Renal cortical epithelial cell (primary cell): ENCODE measurements at places on chromosomes 4 and X. TPM values are rescaled to one million over a fixed set of nuclear protein-coding genes. Genes with fewer than 3 reads are reported as not detected.

DNA sequence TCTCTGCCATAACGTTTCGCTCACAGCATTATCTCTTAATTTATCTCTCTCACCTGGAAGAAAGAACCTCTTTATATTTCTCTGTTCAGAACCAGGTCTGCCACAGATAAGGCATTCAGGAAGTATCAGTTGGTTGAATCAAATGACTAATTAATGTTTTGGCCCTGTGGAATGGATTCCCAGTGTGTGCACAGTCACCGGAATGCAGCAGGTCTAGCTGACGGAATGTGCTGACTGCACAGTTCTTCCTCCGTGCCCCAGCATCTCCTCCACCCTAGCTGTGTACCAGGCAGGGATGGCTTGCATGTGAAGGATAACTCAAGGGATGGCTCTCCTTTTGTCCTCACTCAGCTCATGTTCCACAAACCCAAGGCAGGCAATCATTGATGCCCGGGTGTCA, 141.8 kb upstream of the MSX1 start:
- DNase-seq: peak; percentile 3

GRCh38 chrX:120790552-120790951, 85.1 kb downstream of the CT47B1 start:
- no peak for DNase-seq

DNA sequence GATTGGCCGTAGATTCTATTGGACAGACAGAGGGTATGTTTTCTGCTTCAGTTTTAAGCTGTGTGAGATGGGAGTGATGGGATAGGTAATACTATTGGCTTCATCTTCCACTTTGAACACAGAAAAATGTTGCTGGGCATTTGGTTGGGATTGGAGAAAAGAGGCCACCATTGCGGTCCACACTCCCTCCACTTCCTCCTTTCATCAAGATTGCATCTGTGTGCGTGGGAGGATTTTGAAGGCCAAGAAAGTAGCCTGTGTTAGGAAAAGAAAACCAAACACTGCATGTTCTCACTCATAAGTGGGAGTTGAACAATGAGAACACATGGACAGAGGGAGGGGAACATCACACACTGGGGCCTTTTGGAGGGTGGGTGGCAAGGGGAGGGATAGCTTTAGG, 56.4 kb downstream of the EGF start:
- no peak for DNase-seq

GRCh38 chr4:164081801-164082200, 587.3 kb downstream of the TMA16 start:
- no peak for DNase-seq

GRCh38 chr4:52628543-52628942, 30.6 kb downstream of the USP46 start:
- no peak for DNase-seq

DNA sequence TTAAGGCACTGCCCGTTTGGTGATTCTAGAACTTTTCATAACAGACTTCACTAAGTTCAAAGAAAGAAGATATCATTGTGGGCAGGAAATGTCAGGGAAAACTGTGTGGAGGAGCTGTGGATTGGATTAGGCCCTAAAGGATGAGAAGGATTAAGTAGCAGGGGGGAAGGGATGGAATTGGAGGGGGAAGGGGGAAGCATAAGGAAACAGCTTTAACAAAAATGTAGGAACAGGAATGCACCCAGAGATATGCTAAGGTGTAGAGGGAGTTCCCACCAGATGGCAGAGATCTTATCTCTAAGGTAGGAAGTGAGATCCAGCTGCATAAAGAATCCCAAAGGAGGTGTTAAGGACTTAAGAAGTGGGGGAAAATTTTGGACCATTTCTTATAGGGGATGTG, 114.5 kb downstream of the LARP7 start:
- DNase-seq: no peak

DNA sequence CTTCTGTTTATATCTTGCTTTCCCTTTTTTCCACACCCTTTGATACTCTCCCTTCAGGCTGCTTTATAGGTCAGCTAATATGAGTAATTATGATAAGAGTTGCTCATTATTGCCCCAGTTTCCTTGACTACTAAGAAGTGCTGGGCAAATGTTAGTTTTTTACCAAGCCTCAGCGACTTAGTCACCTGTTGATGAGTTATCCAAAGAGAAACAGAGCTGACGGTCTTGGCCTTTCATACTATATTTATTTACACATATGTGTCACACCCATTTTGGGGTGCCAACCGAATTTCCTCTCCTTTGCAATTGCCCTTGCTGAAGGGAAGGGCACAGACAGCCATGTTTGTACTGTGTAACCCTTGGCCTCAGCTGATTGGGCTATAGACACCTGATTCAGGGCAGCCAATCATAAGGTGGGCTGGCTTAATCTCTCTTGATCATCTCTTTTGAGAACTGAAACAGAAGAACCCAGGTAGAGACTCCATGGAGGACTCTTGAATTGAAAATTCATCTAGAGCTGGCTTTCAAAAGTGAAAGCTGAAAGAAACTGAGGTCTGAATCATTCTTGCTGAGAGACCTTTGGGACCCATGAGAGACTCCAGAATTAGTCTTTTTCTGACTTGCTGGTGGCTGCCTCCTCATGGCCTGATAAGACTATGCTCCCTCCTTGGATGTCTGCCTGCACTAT, 111.7 kb upstream of the RPS6KA3 start:
- peak; percentile 80 for DNase-seq

GRCh38 chrX:69538321-69538876, 34.3 kb downstream of the NALF2 start:
- DNase-seq: peak; percentile 7

The DIPK2B gene
- total RNA-seq: 0.15 and 0.17 TPM in 2 replicates

The BMPR1B gene
- 2.1 and 6.5 TPM in 2 replicates for total RNA-seq

The ETDA gene
- total RNA-seq: not detected in 2 replicates

The PABPC1L2B gene
- not detected in 2 replicates for total RNA-seq
